ENCODE measurements at places on chromosomes 13 and 19.

DNA sequence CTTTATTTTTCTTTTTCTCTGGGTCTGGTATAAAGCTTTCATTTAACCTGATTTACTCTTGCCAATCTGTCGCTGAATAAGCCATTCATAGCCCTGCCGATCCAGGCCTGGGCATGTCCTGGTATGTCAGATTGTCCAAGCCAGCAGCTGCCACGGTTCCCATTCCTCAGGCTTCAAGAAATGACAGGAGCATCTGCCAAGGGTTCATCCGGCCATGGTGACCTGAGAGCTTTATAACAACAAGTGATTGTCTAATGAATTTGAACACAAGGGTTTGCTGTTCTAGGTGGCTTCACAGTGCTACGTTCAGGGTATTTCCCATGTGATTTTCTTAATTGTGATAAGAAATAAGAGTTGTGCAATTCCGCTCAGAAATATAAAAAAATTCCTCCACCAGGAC lies 20.0 kb downstream of the PNMA8A start:
- DNase-seq, result no peak

- no peak for DNase-seq
Observed at GRCh38 chr13:108113407-108113806, 101.9 kb downstream of the LIG4 start.

- no peak for DNase-seq
Observed at GRCh38 chr19:45484273-45484945, 12.4 kb downstream of the RTN2 start.

DNA sequence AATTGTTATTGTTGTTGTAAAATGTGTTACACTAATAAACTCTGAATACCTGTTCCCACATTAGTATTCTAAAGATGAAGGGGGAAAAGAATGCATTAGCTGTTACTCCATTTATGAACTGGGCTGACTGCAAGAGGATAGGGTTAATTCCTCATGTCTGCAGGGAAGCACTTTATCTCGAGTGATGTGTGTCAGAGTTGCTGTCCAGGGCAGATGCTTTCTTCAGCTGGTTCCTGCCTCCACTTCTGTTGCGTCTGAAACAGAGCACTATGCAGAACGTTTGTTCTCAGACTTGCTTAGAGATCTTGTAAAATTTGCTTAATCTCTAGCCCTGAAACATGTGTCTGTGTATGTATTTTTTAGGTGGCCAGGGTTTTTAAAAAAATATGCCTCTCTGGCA lies 318.8 kb downstream of the SPRY2 start:
- DNase-seq, result no peak
